ENCODE measurements at places on chromosomes 3 and 15. TPM values are rescaled to one million over a fixed set of nuclear protein-coding genes. Genes with fewer than 3 reads are reported as not detected.

DNA sequence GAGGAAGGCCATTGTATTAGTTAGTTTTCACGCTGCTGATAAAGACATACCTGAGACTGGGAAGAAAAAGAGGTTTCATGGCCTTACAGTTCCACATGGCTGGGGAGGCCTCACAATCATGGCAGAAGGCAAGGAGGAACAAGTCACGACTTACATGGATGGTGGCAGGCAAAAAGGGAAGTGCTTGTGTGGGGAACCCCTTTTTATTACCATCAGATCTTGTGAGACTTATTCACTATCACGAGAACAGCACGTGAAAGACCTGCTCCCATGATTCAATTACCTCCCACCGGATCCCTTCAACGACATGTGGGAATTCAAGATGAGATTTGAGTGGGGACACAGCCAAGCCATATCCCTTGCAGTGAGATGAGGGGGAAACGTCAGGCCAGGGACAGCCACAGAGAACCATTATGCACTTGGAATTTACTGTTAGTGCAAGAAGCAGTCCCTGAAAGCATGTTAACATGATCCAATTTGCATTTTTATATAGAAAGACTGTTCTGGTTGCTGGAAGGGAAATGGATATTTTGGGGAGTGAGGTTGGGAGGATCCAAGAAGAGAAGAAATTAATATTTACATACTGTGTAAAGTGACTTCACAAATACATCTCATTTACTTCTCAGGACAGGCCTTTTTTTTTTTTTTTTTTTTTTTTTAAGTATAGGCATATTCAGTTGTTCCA is 87.1 kb downstream of the ARNT2 start:
- no peak overlapping the region for H3K4me3 ChIP-seq
- no peaks in the 10 kb centered on the region for H3K27me3 ChIP-seq
- no peak overlapping the region for H3K27ac ChIP-seq
- no peaks in the 10 kb centered on the region for H3K4me1 ChIP-seq

- no peaks in the 10 kb centered on the region for H3K4me1 ChIP-seq
- H3K27me3 ChIP-seq: no peaks in the 10 kb centered on the region
- DNase-seq: no peak
- H3K27ac ChIP-seq: no peak overlapping the region
- H3K4me3 ChIP-seq: no peak overlapping the region
- H3K36me3 ChIP-seq: no peaks in the 10 kb centered on the region
These were observed 11.8 kb downstream of the INSYN1 start for GRCh38 chr15:73741321-73741836.

DNA sequence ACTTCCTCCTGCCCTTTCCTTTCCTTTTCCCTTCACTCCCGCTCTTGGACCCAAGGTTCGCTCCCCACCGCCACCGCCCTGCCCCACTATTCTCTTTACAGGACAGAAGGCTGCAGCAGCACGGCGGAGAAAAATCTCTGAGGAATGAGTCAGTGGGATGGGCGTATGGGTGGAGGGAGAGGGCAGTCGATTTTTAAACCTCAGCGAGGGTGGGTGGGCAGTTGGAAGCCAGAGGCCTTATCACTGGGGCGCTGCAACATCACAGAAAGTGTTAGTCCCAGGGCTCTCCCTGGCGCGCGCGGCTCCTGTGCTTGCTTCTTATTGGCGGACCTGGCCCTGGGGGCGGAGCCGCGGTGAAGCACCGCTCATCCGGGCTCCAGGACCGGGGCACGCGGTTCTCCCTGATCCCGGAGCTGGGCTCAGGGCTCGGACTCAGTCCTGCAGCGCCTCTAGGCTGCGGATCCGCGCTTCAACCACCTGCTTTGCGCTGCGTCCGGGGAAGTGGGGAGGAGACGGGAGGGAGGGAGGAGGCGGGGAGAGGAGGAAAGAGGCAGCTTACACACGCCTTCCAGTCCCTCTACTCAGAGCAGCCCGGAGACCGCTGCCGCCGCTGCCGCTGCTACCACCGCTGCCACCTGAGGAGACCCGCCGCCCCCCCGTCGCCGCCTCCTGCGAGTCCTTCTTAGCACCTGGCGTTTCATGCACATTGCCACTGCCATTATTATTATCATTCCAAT is at the start of gene ALCAM:
ALCAM (plus strand) TSS at position 584 of the 737 bp plus-strand sequence.
- no peaks in the 10 kb centered on the region for H3K36me3 ChIP-seq
- DNase-seq: peak; percentile 94
- H3K27me3 ChIP-seq: no peaks in the 10 kb centered on the region
- peak within 1 kb of the TSS; percentile 70 for H3K4me3 ChIP-seq
- peak within 1 kb of the TSS; percentile 91 for H3K27ac ChIP-seq
- H3K4me1 ChIP-seq: no peaks in the 10 kb centered on the region

GRCh38 chr15:31497838-31498237 is 171.2 kb downstream of the KLF13 start:
- H3K36me3 ChIP-seq: no peaks in the 10 kb centered on the region
- no peaks in the 10 kb centered on the region for H3K4me1 ChIP-seq
- H3K27ac ChIP-seq: no peak overlapping the region
- DNase-seq: no peak

DNA sequence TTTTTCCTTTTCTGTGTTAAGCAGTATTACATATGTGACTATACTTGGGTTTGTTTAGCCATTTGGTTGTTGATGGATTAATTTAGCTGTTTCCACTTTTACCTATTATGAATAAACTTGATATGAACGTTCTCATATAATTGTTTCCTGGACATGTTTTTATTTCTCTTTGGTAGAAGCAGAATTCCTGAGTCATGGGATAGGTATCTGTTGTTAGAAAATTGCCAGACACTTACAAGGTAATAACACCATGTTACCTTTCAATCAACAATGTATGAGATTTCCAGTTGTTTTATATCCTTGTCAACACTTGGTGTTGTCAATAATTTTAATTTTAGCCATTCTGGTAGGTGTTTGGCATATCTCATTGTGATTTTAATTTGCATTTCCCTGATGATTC is 475.4 kb downstream of the IGSF11 start:
- no peaks in the 10 kb centered on the region for H3K4me1 ChIP-seq
- DNase-seq: no peak
- H3K27me3 ChIP-seq: no peaks in the 10 kb centered on the region
- no peak overlapping the region for H3K27ac ChIP-seq
- H3K36me3 ChIP-seq: no peaks in the 10 kb centered on the region

GRCh38 chr3:32109256-32109655 is 2.8 kb downstream of the GPD1L start:
- DNase-seq: peak; percentile 72
- H3K27ac ChIP-seq: no peak overlapping the region
- H3K4me3 ChIP-seq: no peak overlapping the region
- H3K27me3 ChIP-seq: no peaks in the 10 kb centered on the region
- H3K36me3 ChIP-seq: no peaks in the 10 kb centered on the region

DNA sequence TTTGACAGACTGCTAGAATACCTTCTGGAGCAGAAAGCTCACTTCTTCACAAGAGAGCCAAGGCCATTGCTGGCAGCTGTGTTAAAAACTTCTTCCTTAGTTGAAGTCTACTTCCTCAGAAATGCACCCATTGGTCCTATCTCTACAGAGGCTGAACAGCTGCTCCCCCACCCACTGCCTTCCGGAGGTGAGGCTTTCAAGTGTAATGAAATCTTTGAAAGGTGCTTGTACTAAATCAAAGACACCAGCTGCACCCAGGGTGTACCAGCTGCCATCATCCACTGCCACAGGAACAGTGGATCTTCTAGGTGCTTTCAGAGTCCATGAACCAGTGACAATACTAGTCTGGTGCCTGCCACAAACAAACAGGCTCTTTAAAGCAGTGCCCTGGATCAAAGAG is 26.4 kb upstream of the HERC1 start:
- no peaks in the 10 kb centered on the region for H3K4me1 ChIP-seq
- no peak for DNase-seq
- H3K36me3 ChIP-seq: no peaks in the 10 kb centered on the region
- H3K27me3 ChIP-seq: no peaks in the 10 kb centered on the region

- no peak overlapping the region for H3K4me3 ChIP-seq
- H3K36me3 ChIP-seq: no peaks in the 10 kb centered on the region
- no peak for DNase-seq
- no peaks in the 10 kb centered on the region for H3K27me3 ChIP-seq
- H3K27ac ChIP-seq: no peak overlapping the region
- H3K4me1 ChIP-seq: no peaks in the 10 kb centered on the region
These were observed 81.2 kb upstream of the GOLGA8J start for GRCh38 chr15:30001602-30002001.

- DNase-seq: no peak
- H3K4me3 ChIP-seq: no peak overlapping the region
- no peak overlapping the region for H3K27ac ChIP-seq
- H3K27me3 ChIP-seq: no peaks in the 10 kb centered on the region
- H3K36me3 ChIP-seq: peaks cover 8% of the 10 kb centered on the region
These were observed 11.6 kb downstream of the TSEN2 start for GRCh38 chr3:12495749-12496452.

- H3K27ac ChIP-seq: no peak overlapping the region
- H3K36me3 ChIP-seq: no peaks in the 10 kb centered on the region
- H3K27me3 ChIP-seq: no peaks in the 10 kb centered on the region
- H3K4me1 ChIP-seq: no peaks in the 10 kb centered on the region
- no peak overlapping the region for H3K4me3 ChIP-seq
- no peak for DNase-seq
These were observed 54.5 kb upstream of the ARL14 start for GRCh38 chr3:160622263-160623045.

DNA sequence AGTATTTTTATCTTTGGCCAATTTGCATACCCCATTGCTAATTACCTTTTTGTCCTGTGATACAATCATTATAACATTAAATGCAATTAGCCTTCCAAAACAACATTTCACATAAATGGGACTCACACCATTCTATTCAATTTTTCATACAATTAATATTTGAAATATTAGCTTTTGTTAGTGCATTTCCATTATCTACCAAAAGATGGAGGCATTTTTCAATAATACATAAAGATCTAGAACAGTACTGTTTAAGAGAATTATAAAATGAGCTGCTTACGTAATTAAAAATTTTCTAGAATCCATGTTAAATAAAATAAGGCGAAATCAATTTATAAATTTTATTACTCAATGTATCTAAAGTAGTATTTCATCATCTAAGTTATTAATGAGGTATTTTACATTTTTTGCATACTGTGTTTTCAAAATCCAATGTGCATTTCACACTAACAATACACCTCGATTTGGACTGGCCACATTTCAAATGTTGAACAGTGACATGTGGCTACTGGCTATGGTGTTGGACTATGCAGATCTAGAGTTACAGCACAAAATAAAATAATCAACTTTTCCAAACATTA is 74.3 kb downstream of the TJP1 start:
- H3K27me3 ChIP-seq: no peaks in the 10 kb centered on the region
- no peak for DNase-seq
- H3K36me3 ChIP-seq: no peaks in the 10 kb centered on the region
- H3K27ac ChIP-seq: no peak overlapping the region
- no peak overlapping the region for H3K4me3 ChIP-seq

GRCh38 chr3:100424261-100424660 is 22.9 kb downstream of the LNP1 start:
- no peak overlapping the region for H3K27ac ChIP-seq
- DNase-seq: no peak
- no peak overlapping the region for H3K4me3 ChIP-seq

GRCh38 chr3:160437083-160437455 is 12.5 kb downstream of the TRIM59 start:
- H3K36me3 ChIP-seq: peaks cover 5% of the 10 kb centered on the region
- H3K4me1 ChIP-seq: no peaks in the 10 kb centered on the region

- H3K27me3 ChIP-seq: no peaks in the 10 kb centered on the region
- no peak overlapping the region for H3K4me3 ChIP-seq
- no peak for DNase-seq
- H3K36me3 ChIP-seq: no peaks in the 10 kb centered on the region
- no peak overlapping the region for H3K27ac ChIP-seq
- no peaks in the 10 kb centered on the region for H3K4me1 ChIP-seq
These were observed 35.2 kb downstream of the NCEH1 start for GRCh38 chr3:172675441-172676193.

GRCh38 chr3:152235709-152236298 is 32.9 kb upstream of the MBNL1 start:
- H3K4me3 ChIP-seq: no peak overlapping the region
- no peak for DNase-seq
- H3K27ac ChIP-seq: no peak overlapping the region
- no peaks in the 10 kb centered on the region for H3K4me1 ChIP-seq

DNA sequence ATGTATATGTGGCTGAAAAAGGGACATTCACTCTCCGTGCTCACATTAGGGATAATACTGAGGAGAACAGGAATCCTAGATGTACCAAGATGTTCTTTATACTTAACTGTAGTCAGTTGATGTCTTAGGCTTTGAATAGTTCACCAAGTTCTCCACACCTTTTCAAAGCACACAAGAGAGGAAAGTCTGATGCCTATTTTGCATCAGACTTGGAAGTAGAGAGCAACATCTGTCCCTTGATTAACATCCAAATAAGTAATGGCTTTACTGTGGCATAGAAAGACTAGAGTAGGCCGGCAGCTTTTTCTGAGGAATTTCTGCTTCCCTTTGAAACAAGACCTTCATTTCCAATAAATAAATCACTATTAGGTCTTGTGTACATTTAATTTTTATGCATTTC is 34.0 kb downstream of the PIGB start:
- no peak for DNase-seq
- H3K27me3 ChIP-seq: no peaks in the 10 kb centered on the region
- no peak overlapping the region for H3K27ac ChIP-seq

DNA sequence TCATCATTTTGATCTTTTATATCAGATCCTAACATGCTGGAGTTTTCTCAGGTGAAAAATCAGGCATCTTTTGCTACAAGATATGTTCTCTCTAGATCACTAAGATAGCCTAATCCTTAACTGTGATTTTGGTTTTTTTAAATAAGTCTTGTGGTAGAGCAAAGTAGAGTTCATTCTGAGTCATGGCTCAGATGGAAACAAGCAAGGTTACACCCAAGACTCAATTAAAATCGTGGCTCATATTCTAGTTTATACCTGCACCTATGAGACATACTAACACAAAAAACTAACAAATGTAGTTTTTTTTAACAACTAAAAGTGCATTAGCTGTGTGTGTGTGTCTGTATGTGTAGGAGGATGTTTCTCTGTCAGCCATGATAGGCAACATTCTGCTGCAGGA is 428.2 kb downstream of the NLGN1 start:
- H3K27ac ChIP-seq: no peak overlapping the region
- H3K4me3 ChIP-seq: no peak overlapping the region
- H3K4me1 ChIP-seq: no peaks in the 10 kb centered on the region
- no peaks in the 10 kb centered on the region for H3K27me3 ChIP-seq
- H3K36me3 ChIP-seq: no peaks in the 10 kb centered on the region

DNA sequence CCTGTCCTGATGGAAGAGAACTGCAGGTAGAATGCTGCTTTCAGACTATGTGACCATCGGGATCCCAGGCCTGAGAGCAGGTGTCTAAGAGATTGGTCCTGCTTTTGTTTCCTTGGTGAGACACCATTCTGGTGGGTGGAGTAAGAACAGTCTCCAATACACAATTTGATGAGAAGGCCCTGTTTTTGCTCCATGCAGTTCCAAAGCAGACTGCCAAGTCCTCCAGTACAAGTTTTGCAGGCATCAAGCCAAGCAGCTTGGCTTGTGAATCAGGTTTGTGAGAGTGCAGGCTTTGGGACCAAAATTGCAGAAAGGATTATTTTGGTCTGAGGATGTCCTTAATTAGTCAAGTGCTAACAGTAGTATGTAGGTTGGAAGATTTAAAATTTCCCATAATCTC is 381.6 kb downstream of the FOXP1 start:
- H3K27ac ChIP-seq: no peak overlapping the region
- no peaks in the 10 kb centered on the region for H3K4me1 ChIP-seq
- peak; percentile 60 for DNase-seq
- H3K27me3 ChIP-seq: no peaks in the 10 kb centered on the region

The ARGFX gene
- total RNA-seq: not detected

The GPR15 gene
- 5.1 TPM for total RNA-seq

The SLC9C1 gene
- 0.13 TPM for total RNA-seq

The CACNA2D3 gene
- total RNA-seq: 0.98 TPM

The CFAP91 gene
- total RNA-seq: 0.61 TPM

The ABHD5 gene
- total RNA-seq: 24.0 TPM

The ZNF35 gene
- 7.4 TPM for total RNA-seq

The RLBP1 gene
- not detected for total RNA-seq

The FRG2C gene
- not detected for total RNA-seq

The FBXO40 gene
- not detected for total RNA-seq

The TM4SF1 gene
- total RNA-seq: 48.7 TPM

The CHRNB4 gene
- total RNA-seq: not detected

The FNDC3B gene
- 66.7 TPM for total RNA-seq

Measured in colonic mucosa (tissue), 4 donors.